ENCODE measurements at places on chromosomes 7 and 10. TPM values are rescaled to one million over a fixed set of nuclear protein-coding genes. Genes with fewer than 3 reads are reported as not detected.

GRCh38 chr7:118473271-118473670 lies 248.8 kb downstream of the ANKRD7 start:
- H3K4me3 ChIP-seq: no peak overlapping the region
- no peaks in the 10 kb centered on the region for H3K36me3 ChIP-seq
- no peaks in the 10 kb centered on the region for H3K27me3 ChIP-seq
- no peaks in the 10 kb centered on the region for H3K4me1 ChIP-seq
- no peak overlapping the region for H3K27ac ChIP-seq
- DNase-seq: no peak

SPDYE17 gene
- not detected for total RNA-seq

CHCHD1 gene
- total RNA-seq: 23.4 TPM

GRCh38 chr10:17161775-17162174 lies 32.2 kb upstream of the CUBN start:
- H3K27me3 ChIP-seq: no peaks in the 10 kb centered on the region
- no peaks in the 10 kb centered on the region for H3K4me1 ChIP-seq
- no peak overlapping the region for H3K4me3 ChIP-seq
- H3K27ac ChIP-seq: no peak overlapping the region
- DNase-seq: no peak
- no peaks in the 10 kb centered on the region for H3K36me3 ChIP-seq

DNA sequence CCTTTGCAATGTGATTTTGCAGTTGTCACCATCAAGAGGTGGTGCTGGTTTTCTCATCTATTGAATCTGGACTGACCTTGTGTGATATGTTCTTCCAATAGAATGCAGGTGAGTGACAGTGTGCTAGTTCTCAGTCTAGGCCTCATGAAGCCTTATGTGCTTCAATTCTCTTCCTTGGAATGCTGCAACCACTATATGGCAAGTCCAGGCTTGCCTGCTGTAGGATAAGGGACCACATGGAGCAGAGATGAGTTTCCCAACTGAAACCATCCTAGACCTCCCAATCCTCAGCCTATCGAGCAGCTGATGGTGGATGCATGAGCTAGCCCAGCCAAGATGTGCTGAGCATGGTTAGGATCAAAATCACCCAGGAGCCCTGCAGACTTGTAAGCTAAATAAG lies 32.6 kb upstream of the ARHGAP21 start:
- H3K36me3 ChIP-seq: no peaks in the 10 kb centered on the region
- no peaks in the 10 kb centered on the region for H3K27me3 ChIP-seq
- no peak overlapping the region for H3K4me3 ChIP-seq
- H3K4me1 ChIP-seq: no peaks in the 10 kb centered on the region
- H3K27ac ChIP-seq: no peak overlapping the region

CALY gene
- 0.41 TPM for total RNA-seq

ZNF117 gene
- 12.6 TPM for total RNA-seq

- H3K36me3 ChIP-seq: no peaks in the 10 kb centered on the region
- H3K4me3 ChIP-seq: no peak overlapping the region
- H3K27ac ChIP-seq: no peak overlapping the region
- H3K27me3 ChIP-seq: no peaks in the 10 kb centered on the region
- DNase-seq: no peak
- no peaks in the 10 kb centered on the region for H3K4me1 ChIP-seq
These were observed 947.1 kb downstream of the GRM8 start for GRCh38 chr7:126305671-126306070.

- no peak overlapping the region for H3K27ac ChIP-seq
- H3K4me3 ChIP-seq: no peak overlapping the region
- no peaks in the 10 kb centered on the region for H3K27me3 ChIP-seq
- no peaks in the 10 kb centered on the region for H3K4me1 ChIP-seq
These were observed 99.9 kb downstream of the MPP7 start for GRCh38 chr10:28202941-28203352.

GRCh38 chr7:6419310-6419773 lies 28.4 kb downstream of the DAGLB start:
- no peaks in the 10 kb centered on the region for H3K27me3 ChIP-seq
- no peak overlapping the region for H3K4me3 ChIP-seq
- no peaks in the 10 kb centered on the region for H3K4me1 ChIP-seq
- DNase-seq: no peak
- no peak overlapping the region for H3K27ac ChIP-seq

GRCh38 chr10:31928549-31929260 lies at the start of gene ARHGAP12:
Gene ARHGAP12 (minus strand): TSS chr10:31928831. CDS start chr10:31908855, 19,976 bp downstream.
- H3K36me3 ChIP-seq: no peaks in the 10 kb centered on the region
- peak; percentile 97 for DNase-seq
- peak within 1 kb of the TSS; percentile 87 for H3K4me3 ChIP-seq

- no peak overlapping the region for H3K4me3 ChIP-seq
- no peaks in the 10 kb centered on the region for H3K36me3 ChIP-seq
- H3K27ac ChIP-seq: no peak overlapping the region
- H3K27me3 ChIP-seq: no peaks in the 10 kb centered on the region
- no peaks in the 10 kb centered on the region for H3K4me1 ChIP-seq
These were observed 88.3 kb downstream of the GALNT17 start for GRCh38 chr7:71220210-71220695.

GJD4 gene
- total RNA-seq: not detected

SSC4D gene
- total RNA-seq: 2.1 TPM

DNA sequence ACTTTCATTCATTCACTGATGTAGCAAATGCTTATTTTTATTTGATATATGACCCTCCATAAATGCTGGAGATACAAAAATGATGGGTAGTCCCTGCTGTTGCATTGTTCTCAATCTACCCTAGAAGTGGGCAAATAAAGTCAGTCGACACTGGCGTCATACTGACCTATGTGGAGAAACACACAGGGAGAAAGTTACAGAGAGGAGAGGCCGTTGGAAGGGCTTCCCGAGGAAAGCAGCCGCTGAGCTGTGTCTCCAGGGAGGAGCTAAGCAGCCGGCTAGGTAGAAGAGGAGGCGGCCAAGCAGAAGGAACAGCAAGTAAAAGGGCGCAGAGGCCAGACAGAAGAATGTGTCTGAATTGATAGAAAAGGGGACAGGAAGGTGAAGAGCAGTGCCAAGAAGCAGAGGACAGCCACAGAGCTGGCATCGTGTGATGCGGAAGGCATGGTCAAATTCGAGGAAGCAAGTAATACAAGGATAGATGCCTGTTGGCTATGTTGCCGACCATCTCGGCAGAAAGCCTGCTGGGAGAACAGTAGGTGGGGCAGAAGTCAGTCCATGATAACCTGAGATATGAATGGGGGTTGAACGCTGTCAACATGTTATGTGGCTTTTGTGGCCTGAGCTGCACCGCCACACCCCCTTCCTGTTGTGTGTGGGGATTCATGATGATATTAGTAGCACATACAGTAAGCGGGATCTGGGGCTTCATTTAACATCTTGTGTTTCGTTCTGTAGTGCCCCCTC lies 25.9 kb downstream of the ST8SIA6 start:
- no peaks in the 10 kb centered on the region for H3K36me3 ChIP-seq
- H3K4me1 ChIP-seq: no peaks in the 10 kb centered on the region
- H3K27ac ChIP-seq: no peak overlapping the region

ZNF485 gene
- total RNA-seq: 4.9 TPM

GRCh38 chr10:102555781-102556328 lies 52.1 kb downstream of the SUFU start:
- no peaks in the 10 kb centered on the region for H3K36me3 ChIP-seq
- no peaks in the 10 kb centered on the region for H3K4me1 ChIP-seq
- DNase-seq: no peak
- H3K4me3 ChIP-seq: no peak overlapping the region
- no peaks in the 10 kb centered on the region for H3K27me3 ChIP-seq
- no peak overlapping the region for H3K27ac ChIP-seq

TUBAL3 gene
- total RNA-seq: 0.44 TPM

CPEB3 gene
- 7.4 TPM for total RNA-seq

GRCh38 chr10:14880229-14880628 lies 1.6 kb downstream of the SUV39H2 start:
- H3K27ac ChIP-seq: no peak overlapping the region
- H3K36me3 ChIP-seq: no peaks in the 10 kb centered on the region
- DNase-seq: no peak
- peak overlapping the region; percentile 76 for H3K4me3 ChIP-seq
- no peaks in the 10 kb centered on the region for H3K4me1 ChIP-seq
- no peaks in the 10 kb centered on the region for H3K27me3 ChIP-seq

GRCh38 chr7:69962186-69963065 lies 364.2 kb downstream of the AUTS2 start:
- no peaks in the 10 kb centered on the region for H3K4me1 ChIP-seq
- H3K4me3 ChIP-seq: no peak overlapping the region
- H3K27me3 ChIP-seq: no peaks in the 10 kb centered on the region
- DNase-seq: no peak
- no peak overlapping the region for H3K27ac ChIP-seq
- no peaks in the 10 kb centered on the region for H3K36me3 ChIP-seq

DNA sequence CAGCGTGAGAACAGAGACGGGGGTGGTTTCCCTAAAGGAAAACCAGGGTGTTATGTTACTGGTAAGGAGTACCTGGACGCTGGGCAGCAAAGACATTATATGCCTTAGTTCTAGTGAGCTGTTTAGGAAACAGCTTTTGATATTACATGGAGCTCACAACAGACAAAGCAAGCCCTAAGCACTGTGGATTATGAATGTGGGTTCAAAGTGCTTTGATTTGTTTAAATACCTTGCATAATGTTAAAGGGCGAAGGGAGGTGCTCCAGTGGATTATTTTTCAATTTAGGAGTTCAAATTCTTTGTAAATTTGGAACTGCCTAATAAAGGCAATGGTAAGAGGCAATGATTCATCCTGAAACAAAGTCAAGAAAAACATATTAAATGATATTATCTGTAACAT lies 13.8 kb downstream of the WNT16 start:
- peaks cover 7% of the 10 kb centered on the region for H3K36me3 ChIP-seq
- H3K27ac ChIP-seq: no peak overlapping the region
- DNase-seq: no peak
- no peak overlapping the region for H3K4me3 ChIP-seq
- H3K27me3 ChIP-seq: no peaks in the 10 kb centered on the region

CPA4 gene
- total RNA-seq: 1.1 TPM

- no peak for DNase-seq
- no peak overlapping the region for H3K27ac ChIP-seq
- no peaks in the 10 kb centered on the region for H3K27me3 ChIP-seq
- no peak overlapping the region for H3K4me3 ChIP-seq
These were observed 136.7 kb downstream of the DLG5 start for GRCh38 chr10:77789861-77790260.

AASS gene
- total RNA-seq: 24.2 TPM

- H3K4me3 ChIP-seq: no peak overlapping the region
- peaks cover 3% of the 10 kb centered on the region for H3K4me1 ChIP-seq
- H3K27me3 ChIP-seq: no peaks in the 10 kb centered on the region
- H3K27ac ChIP-seq: no peak overlapping the region
These were observed 175.6 kb downstream of the ELFN1 start for GRCh38 chr7:1845536-1846311.

- H3K27ac ChIP-seq: no peak overlapping the region
- peaks cover 4% of the 10 kb centered on the region for H3K27me3 ChIP-seq
- H3K36me3 ChIP-seq: no peaks in the 10 kb centered on the region
These were observed 11.6 kb downstream of the PDZD7 start for GRCh38 chr10:101019440-101019703.

HOXA9 gene
- 36.8 TPM for total RNA-seq

EIF5AL1 gene
- total RNA-seq: 0.54 TPM

TAC1 gene
- total RNA-seq: 2.0 TPM

DNA sequence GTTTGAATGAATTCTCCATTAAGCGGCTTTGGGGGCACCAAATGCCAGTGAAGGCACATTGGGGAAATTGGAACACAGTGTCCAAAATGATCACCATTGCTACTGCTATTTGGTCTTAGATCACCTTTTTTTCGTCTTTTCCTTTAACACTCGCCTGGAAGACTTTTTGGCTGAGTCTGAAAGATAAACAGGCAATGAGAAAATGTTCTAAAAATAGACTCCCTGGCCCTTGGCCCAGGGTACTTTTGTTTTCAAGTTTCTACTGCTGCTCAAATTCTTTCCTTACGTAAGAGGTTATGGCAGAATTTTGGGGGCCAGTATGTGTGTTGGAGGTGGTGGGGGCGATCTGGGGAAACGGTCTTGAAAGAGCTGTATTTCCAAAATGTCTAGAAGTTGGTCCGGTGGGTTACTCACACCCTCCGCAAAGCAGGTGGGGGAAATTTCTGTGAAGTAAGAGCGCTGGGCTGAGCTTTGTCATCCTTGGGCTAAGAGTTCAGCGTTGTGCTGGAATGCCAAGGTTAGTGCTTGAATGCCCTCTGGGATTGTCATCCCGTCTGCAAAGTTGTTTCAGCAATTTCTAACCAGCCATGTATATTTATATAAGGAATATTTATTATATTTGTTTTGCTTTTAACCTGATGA lies 1.3 kb upstream of the ITPRIP start:
- peak; percentile 92 for DNase-seq
- peak overlapping the region; percentile 65 for H3K4me3 ChIP-seq
- H3K4me1 ChIP-seq: peaks cover 17% of the 10 kb centered on the region
- H3K36me3 ChIP-seq: no peaks in the 10 kb centered on the region

- no peak overlapping the region for H3K27ac ChIP-seq
- no peak overlapping the region for H3K4me3 ChIP-seq
These were observed 176.1 kb downstream of the SH3PXD2A start for GRCh38 chr10:103679096-103679790.

CLCN1 gene
- total RNA-seq: 0.35 TPM

DNA sequence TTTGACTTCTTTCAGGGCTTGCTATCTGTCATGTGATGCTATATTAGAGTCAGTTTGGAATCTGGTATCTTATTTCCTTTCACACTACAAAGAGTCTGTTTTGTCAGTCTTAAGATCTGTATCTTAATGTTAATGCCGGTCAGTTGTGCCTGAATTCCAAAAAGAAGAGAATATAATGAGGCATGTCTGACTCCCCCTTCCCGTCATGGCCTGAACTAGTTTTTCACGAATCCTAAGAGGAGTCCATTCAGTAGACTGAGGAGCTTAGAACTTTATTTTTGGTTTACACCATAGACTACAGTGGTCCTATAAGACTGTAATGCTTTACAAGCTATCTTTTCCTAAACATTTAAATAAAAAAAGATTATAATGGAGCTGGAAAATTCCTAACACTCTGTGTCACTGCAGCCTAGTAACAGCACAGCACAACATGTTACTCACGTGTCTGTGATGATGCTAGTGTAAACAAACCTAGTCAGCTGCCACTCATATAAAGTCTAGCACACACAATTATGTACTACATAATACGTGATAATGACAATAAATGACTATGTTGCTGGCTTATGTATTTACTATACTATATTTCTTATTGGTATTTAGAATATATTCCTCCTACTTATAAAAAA lies 50.6 kb downstream of the VPS41 start:
- peaks cover 4% of the 10 kb centered on the region for H3K36me3 ChIP-seq
- DNase-seq: no peak
- H3K27ac ChIP-seq: no peak overlapping the region
- no peaks in the 10 kb centered on the region for H3K27me3 ChIP-seq
- H3K4me1 ChIP-seq: no peaks in the 10 kb centered on the region

DNA sequence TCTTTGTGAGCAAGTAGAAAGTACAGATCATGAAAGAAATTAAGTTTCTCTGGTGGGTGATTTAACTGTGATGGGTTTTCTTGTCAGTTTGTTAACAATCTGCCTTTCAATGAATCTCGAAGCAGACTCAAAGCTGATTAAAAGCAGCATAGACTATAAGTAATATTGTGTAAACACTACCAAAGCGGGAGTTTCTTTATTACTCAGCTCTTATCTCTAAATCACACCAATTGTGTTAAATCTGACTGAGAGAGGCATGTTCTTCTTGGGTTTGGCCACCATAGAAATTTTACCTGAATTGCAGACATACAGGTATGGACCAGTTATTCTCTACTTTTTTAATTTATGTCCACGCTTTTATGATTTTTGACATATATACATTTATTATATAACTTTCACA lies 65.2 kb downstream of the DKK1 start:
- no peaks in the 10 kb centered on the region for H3K4me1 ChIP-seq
- no peak overlapping the region for H3K4me3 ChIP-seq
- no peak overlapping the region for H3K27ac ChIP-seq
- H3K27me3 ChIP-seq: no peaks in the 10 kb centered on the region
- H3K36me3 ChIP-seq: no peaks in the 10 kb centered on the region

All from kidney (tissue), 22 donors.